NCI-H2029 treated with DMSO at 0.1 percent for 48 hours (cell line): ENCODE measurements at places on chromosomes 1 and 21.

DNA sequence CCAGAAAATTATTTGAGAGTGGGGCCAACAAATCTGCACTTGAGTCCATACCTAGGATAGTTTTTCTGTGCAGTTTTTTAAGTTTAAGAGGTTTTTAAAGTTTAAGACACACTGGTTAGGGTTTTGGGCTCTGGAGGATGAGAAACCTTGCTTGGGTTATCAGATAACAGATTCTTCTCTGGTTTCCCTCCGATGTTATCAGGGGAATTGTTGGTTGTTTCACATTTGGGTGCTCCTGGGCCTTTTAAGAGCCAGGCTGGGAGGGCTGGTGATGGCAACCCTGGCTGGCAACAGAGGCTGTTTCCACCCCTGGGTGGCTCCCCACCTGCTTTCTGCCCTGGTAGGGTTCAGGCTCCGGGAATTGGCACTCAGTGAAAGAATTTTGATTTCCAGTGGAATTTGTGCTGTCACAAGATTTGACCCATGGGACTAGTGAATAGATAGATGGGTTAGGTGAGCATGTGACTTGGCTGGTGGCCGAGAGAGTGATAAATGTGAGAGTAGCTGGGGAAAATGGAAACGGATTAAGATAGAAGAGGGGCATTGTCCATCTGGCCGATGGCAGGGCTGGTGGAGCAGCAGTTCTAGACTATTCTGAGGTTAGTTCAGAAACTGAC, 14.8 kb downstream of the VANGL1 start:
- DNase-seq, result no peak

GRCh38 chr1:17193222-17194132, 11.5 kb upstream of the PADI1 start:
- DNase-seq, result no peak

- DNase-seq, result peak; percentile 21
Measured at GRCh38 chr1:207848234-207848633, 62.7 kb downstream of the CD34 start.

GRCh38 chr21:41526478-41527087, 18.6 kb upstream of the TMPRSS2 start:
- no peak for DNase-seq

DNA sequence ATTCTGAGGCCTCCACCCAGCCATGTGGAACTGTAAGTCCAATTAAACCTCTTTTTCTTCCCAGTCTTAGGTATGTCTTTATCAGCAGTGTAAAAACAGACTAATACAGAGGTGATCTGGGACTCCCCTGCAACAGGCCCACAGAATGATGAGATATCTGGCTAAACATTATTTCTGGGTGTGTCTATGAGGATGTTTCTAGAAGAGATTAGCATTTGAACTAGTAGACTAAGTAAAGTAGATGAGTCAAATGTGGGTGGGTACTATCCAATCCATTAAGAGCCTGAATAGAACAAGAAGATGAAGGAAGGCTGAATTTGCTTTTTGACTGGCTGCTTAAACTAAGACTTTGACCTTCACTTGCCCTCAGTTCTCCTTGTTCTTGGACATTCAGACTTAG, 396.5 kb upstream of the LRRC7 start:
- no peak for DNase-seq

GRCh38 chr1:238778113-238778512, 608.3 kb upstream of the CHRM3 start:
- DNase-seq, result no peak

DNA sequence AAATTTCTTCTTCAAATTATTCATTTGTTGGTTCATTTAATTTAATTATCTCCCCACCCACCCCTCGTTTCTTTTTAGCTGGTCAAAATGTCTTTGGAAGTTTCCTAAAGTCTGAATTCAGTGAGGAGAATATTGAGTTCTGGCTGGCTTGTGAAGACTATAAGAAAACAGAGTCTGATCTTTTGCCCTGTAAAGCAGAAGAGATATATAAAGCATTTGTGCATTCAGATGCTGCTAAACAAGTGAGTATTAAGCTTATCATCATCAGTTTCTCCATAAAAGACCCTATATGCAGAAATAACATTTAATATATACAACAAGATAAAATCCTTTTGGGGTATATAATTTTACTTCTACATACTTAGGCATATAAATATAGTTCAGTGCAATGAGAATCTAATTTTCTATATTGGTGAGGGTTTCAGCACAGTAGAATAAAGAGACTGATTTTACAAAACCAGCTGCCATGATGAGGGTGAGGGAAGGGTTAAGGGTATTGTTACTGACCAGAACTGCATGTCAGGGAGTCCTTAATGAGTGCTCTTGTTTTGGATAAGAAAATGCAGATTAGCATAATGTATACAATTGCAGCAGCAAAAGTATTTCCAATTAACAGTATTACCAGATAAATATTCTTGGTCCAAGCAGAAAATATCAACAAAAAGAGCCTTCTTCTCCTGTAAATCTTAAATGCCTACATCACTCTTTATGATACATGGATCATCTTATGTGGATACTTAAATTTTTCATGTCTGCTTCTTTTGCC, 2.8 kb downstream of the RGS1 start:
- no peak for DNase-seq
